ENCODE measurements at places on chromosomes 4 and X. TPM values are rescaled to one million over a fixed set of nuclear protein-coding genes. Genes with fewer than 3 reads are reported as not detected.

The NEIL3 gene
- polyA plus RNA-seq, result not detected

The SPINK2 gene
- polyA plus RNA-seq, result 1.4 TPM

The HSPA4L gene
- 13.0 TPM for polyA plus RNA-seq

The TMSB15A gene
- 1,130 TPM for polyA plus RNA-seq

The PAGE4 gene
- not detected for polyA plus RNA-seq
